ENCODE measurements at places on chromosomes 7 and 10. TPM values are rescaled to one million over a fixed set of nuclear protein-coding genes. Genes with fewer than 3 reads are reported as not detected.

GRCh38 chr7:3282457-3282856 is 18.6 kb upstream of the SDK1 start:
- no peak for DNase-seq

DNA sequence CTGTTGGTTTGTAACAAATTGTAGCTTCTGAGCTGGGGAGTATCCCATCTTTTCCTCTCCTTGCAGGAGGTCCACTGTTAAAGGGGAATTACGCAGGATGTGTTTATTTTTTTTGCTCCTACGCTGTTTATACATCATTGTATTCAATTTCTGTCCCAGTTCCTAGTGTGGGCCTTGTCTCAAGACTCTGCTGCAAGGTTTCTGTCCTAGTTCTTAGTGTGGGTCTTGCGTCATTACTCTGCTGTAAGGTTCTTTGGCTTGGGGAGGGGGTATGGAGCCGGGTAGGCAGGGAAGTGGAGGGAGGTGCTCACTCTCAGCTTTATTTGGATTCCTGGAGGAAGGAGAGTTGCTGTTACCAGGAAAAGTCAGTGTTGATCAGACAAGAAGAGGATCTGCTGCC is 64.0 kb upstream of the TRIM8 start:
- peak; percentile 82 for DNase-seq

DNA sequence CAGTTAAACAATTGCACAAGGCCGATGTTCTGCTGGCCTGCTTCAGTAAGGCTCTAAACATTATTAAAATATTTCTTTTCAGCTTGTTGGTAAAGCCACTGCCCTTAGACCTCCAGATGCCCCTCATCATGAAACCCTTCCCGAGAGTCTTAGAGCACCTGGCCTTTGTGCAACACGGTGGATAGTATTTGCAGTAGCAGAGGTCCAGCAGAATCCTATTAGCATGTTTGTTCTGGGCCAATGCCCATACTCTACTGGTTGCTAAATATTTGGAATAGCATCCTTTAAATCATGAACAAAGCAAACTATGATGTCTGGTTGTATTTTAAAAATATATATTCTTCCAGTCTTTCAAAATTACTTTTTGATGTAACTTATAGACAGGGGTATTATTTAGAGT is 584.6 kb downstream of the CNTNAP2 start:
- DNase-seq: no peak

DNA sequence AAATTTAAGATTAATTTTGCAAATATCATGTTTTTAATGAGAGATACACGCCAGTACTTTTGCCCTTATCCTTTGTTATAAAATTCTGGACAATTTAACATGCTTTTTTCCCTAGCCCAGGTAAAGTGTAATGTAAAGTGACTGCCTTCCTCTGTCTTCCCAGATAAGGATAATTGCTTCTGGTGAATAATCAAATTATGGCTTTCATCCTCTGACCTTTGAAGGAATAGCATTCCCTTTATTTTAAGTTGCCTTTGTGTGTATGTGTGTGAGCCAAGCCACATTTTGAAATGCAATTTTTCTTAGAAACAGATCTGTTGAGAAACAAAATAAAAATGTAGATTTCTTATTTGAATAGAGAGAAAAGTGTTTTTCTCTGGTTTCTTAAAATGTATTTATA is 107.5 kb downstream of the ADAM22 start:
- DNase-seq: no peak

- DNase-seq: no peak
These were observed 99.6 kb upstream of the PAX2 start for GRCh38 chr10:100645613-100646392.

SPAM1 gene
- total RNA-seq: not detected

- DNase-seq: peak; percentile 58
These were observed 142.6 kb upstream of the ASAH2 start for GRCh38 chr10:50393784-50394467.

DNA sequence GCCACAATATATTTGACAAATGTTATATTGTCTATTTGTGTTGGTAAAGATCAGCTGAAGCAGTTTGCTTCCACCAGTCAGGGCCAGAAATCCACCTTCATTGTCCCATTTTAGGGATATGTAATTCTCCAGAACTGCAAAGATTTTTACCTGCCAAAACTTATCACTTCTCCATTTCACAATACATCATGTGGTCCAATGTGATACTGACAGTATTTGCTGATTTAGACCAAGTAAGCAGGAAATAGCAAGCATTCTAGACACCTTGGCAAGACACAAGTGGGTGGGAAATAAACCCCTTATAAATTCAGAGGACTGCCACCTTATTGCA is 18.5 kb upstream of the LIPA start:
- no peak for DNase-seq

DNA sequence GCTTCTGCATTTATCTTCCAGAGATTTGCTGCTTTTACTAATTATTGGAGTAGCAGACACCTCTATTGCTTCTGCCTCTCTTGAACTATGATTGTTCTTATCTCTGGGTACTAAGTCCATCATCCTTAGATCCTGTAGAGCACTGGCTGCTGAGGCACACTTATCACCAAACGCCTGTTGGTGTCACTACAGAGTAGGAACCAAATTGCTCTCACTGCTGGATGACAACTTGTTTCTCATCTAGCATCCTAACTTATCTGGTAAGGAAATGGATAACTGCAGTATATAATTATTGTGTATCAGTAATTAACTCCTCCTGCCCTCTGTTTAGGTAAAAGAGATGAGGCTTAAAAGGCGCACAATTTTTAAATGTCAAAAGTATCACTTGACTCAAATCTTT is 1059.4 kb downstream of the NRG3 start:
- no peak for DNase-seq

GRCh38 chr7:80940539-80941207 is 21.8 kb upstream of the SEMA3C start:
- DNase-seq: no peak

DNA sequence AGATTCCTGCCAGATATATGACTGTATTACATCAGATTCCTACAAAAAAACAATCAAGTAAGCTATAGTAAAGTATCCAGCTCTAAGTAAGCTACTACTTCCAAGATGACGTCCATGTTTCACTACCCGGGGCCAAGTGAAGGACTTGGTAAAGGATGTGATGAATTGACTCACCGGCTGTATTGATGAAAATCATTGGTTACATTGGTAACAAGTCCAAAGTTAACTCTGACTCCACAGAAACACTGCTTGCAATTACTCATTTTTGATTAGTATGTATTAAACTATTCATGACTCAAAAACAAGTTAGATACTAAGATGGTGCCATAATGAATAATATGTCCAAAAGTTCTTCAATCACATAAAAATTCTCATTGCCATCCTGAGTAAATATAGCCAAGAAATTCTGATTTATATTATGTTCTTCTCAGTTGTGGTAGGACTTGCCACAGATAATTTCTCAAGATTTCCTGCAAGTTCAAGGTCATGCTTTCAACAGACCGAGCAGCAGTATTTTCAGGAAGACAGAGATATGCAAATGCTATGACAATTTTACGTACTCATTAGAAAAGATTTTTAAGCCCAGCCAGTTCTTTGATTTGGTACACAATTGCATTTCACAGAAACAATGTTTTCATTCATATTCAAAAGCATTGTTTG is 12.6 kb upstream of the DNAJC1 start:
- peak; percentile 20 for DNase-seq

HOXA1 gene
- 0.50 TPM for total RNA-seq

DNA sequence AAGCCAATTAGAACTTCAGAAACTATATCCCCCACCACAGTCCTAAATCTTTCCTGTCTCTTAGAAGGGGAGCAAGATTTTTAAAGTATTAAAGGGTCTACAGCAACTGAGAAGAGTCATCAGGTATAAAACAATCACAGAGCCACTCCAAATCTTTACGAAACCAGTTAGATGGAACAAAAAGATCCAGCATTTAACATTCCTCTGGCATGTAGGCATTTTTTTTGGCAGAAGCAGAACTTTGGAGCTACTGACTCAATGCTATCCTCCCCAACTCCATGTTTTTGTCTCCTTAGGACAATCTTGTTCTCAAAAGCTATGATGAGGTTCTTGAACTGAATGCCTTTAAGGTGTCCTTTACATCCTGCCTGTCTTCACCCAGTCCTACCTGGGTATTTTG is 333.3 kb downstream of the PRPF18 start:
- DNase-seq: no peak

ELMO1 gene
- total RNA-seq: 1.5 TPM

DNA sequence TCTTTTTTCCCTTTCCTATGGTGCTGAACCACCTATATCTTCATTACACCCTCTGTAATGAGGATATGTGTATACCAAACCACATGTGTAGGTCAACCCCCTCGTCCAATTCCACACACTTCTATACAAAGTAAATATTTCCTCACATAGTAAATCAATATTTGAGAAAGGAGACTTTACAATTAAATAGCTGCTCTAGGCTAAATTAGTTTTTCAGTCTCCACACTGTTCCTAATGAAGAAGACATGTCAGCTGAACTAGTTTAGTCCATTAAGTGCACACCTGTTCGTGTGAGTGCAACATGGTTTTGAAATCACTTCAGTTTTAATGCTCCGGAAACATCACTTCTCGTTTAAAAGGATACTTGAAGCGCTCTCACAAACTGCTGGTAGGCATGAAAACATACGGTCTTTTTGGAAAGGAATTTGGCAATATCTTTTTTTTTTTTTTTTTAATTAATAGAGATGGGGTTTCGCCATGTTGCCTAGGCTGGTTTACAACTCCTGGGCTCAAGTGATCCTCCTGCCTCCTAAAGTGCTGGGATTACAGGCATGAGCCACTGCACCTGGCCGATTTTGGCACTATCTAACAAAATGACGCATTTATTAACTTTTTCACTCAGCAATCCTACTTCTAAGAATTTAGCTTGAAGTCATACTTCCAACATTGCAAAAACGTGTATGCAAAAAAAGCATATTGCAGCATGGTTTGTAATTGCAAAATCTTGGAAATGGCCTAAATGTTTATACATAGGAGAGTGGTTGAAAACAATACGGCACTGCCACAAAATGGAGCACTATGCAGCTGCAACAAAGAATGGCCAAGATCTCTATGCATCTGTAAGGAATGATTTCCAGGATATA is 2.1 kb upstream of the XRCC2 start:
- no peak for DNase-seq

DNA sequence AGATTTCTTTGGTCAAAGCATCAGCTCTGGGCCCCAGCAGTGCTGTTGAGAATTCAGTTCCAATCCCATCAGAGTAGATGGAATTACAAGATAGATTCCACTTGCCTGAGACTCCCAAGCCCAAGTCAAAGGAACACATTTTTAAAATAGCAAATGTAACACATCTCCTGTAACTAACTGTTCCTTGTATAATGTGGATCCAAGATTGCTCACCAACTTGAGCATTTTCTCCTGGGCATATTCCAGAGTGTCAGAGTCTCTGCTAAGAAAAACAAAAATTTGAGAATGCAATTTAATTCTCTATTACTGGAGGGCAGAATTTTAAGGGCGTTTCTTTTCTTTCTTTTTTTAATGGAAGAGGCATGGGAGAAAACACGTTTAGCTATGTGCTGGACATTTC is 136.7 kb downstream of the NEBL start:
- peak; percentile 13 for DNase-seq

MET gene
- total RNA-seq: 29.8 TPM

DNA sequence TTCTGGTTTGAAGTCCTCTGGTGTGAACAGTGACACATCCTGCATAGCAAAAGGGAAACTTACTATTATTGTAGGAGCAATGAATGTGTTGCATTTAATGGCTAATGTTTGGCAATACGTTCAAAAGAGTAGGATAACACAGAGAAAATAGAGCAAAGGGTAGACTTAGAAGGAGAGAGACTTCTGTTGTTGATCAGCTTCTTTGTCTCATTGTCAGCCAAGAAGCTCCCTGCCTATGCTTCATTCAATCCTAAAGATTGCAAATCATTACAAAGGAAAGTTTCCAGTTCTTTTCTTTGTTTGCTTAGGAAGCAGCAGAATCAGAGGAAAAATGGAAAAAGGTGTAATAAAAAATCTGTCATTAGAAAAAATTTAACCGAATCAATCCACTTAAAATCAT is 7.9 kb upstream of the TSPAN13 start:
- peak; percentile 9 for DNase-seq

CTTNBP2 gene
- 4.4 TPM for total RNA-seq

DNA sequence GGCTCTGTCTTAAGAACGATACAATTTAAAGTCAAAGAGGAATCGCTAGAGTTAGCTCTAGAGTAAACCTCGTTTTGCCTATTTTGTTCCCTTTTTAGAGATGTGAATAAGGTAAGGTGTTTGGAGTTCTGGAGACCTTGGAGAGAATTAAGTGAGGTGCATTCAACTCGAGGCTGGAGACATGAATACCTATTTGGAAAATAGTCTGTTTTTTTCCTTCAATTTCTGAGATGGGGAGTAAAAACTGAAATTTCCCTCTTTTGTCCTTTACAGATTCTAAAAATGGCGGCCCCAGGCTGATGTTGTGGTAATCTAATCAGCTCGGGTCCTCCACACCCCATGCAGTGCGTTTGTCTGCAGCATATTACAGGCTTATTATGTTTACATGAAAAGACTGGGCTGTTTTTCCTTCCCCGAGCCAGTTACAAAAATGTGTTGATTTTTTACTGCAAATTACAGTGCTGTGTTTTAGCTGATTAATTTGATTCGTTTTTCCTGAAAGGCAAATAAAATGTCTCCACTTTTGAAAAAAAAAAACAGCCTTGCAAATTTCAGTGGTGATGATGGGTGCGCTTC is 1.5 kb downstream of the KMT2E start:
- DNase-seq: peak; percentile 40

OPALIN gene
- total RNA-seq: not detected

- peak; percentile 8 for DNase-seq
These were observed 531.1 kb upstream of the STEAP1 start for GRCh38 chr7:89623018-89623672.

ZC3HAV1 gene
- 24.8 TPM for total RNA-seq

DNA sequence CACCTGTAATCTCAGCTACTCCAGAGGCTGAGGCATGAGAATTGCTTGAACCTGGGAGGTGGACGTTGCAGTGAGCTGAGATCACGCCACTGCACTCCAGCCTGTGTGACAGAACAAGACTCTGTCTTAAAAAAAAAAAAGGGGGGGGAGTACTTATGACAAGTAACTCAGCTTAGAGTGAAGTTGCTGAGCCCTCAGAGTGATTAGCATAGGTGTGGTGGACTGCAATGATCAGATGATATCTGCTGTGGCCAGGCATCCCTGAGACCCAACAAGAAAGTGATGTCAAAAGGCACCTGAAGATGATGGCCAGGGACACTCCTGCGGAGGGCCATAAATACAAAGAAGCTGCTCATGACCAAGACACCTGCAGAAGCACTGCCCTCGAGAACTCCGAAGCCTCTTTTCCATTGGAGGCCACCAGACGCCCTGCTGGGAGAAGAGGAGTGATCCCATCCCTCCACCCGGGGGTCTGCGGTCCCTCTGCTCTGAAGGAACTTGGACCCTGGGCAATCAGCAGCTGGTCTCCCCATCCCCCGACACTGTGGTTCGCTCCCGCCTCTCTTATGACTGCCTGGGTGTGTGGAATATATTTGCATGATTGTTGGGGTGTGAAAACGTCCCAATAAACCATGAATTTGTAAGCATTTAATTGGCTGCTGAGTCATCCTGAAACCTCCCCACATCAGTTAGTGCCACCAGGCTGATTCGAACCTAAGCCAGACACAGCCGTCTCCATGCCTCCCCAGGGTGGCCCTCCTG is 46.0 kb downstream of the RASGEF1A start:
- DNase-seq: no peak

GRCh38 chr10:74139981-74140380 is 10.6 kb downstream of the AP3M1 start:
- no peak for DNase-seq

GRCh38 chr7:134627109-134627774 is 19.4 kb upstream of the BPGM start:
- no peak for DNase-seq

GRCh38 chr7:21966271-21966670 is 20.6 kb upstream of the CDCA7L start:
- DNase-seq: no peak

PTER gene
- total RNA-seq: 10.4 TPM

VSTM2A gene
- total RNA-seq: not detected

All from fibroblast of lung (primary cell).